ENCODE measurements at places on chromosomes 7 and 10. TPM values are rescaled to one million over a fixed set of nuclear protein-coding genes. Genes with fewer than 3 reads are reported as not detected.

The MNX1 gene
- 4.7 TPM for total RNA-seq

The CRCP gene
- total RNA-seq, result 27.6 TPM

The ANXA8 gene
- 35.1 TPM for total RNA-seq

The ZNF277 gene
- total RNA-seq, result 20.1 TPM
